ENCODE measurements at places on chromosomes 5 and 9. TPM values are rescaled to one million over a fixed set of nuclear protein-coding genes. Genes with fewer than 3 reads are reported as not detected.
A peak's percentile ranks its signal among the peaks of the same experiment; 100 is the strongest.

The PCA3 gene
- polyA plus RNA-seq: not detected

GRCh38 chr9:20725675-20726074 is 41.6 kb downstream of the FOCAD start:
- DNase-seq: peak; percentile 44

DNA sequence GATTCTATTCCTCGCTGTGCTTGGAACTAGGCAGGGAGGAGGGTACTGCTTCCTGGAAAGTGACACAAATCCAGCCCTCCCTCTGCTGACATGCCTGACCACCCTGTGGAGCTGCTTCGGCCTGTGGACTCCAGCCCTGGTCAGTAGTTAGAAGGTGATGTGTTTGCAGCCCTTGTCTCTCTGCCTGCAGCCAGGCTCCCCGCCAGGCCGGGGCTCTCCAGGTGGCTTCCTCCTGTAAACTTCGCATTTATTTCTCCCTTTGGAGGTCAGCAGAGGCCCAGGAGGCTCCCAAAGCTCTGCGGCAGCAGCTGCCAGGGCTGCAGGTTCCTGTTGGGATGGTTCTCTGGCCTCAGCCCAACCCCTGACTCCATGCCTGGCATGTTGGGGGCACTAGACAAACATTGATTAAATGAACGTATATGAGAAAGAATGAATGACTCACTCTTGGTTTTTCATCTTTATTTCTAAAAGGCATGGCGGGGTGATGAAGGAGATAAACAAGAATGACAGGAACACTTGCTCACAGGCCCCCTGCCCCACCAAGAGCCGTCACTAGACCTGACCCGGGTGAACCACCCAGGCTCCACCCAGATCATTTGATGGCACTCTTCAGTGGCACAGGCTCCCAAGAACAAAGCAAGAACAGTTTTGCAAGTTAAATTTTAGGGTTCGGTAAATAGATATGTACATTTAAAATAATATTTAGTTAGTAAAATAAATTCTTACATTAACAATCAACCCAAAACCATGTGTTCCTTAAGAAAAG is 8.4 kb upstream of the IRX2 start:
- DNase-seq: no peak

- DNase-seq: no peak
Measured at GRCh38 chr9:35923927-35924763, 14.9 kb downstream of the SPAAR start.
